ENCODE measurements at places on chromosomes 6 and 20.

DNA sequence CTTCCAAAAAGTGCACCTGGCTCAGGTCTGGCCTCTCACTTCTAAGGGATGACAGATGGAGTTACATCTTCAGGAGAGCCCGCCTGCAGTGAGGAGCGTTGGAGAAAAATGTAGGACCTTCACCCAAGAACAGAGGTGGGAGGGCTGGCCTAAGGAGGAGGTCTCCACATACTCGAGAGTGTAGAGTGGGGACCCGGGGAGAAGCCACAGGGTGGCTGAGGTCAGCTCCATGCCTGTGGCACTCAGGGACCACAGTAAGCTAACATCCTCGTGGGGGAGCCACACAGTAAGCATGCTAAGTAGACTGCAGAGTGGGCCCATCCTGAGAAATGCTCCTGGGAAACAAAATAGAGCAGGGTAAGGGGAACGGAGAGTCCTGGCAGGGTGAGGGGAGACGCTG lies 24.0 kb downstream of the AAR2 start:
- no peak for DNase-seq

DNA sequence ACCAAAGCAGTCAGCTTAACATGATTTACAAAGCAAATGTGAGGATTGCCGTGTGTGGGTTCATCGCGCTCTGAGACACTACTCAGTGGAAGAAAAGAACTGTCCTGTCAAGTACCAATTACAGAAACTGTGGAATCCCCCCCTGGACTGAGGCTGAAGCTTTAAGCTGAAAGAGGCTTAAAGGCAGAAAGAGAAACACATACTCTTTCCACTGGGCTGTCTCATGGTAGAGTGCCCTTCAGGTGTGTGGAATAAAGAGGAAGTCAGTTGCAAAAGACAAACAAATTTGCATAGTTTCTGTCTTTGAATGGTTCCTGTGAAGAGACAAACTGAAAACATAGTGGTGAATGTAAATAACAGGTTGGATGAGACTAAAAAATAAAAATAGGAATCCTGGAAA lies 560.4 kb upstream of the SYNCRIP start:
- DNase-seq, result no peak

- DNase-seq, result no peak
Observed at GRCh38 chr20:25055711-25056495, 2.0 kb downstream of the ACSS1 start.

DNA sequence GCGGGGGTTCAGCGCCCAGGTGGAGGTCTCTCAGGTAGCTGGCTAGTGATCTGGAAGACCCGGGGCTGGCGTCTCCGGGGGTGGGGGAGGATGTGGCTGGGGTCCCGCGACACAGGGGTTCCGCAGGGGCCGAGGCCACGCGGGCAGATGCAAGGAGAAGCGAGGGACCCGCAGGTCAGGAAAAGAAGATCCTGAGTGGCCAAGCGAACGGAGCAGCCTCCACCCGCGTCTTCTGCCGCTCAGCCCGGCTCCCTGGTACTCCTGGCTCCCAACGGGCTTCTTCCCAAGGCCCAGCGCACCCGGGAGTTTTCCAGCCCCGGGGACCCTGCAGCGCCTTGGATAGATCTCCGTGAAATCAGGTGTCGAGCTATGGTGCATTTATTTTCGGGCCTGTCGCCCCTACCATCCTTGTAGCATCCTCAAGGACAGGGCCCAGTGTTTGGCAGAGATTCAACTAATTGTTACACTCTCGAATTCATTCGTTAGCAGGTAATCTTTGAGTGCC lies 682 bp upstream of the CHD6 start:
- DNase-seq, result no peak

- no peak for DNase-seq
Observed at GRCh38 chr6:2931055-2931454, 27.9 kb upstream of the SERPINB9 start.

DNA sequence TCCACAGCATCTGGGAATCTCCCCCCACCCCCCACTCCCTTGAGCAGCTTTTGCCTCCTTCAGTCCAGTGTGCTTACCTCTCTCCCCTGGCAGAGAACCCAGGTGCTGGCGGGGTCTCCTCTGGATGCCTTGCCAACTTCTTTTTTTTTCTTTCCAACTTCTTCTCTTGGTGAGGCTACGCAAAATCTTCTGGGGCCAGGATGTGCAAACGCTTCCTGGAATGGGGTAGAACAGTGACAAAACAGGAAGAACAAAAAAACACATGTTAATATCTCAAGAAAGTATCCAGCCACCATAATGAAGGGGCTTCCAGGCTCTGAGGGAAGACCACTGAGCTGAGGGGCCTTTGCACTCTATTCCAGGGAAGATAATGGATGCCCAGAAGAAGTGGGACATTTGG lies 53.9 kb upstream of the DDR1 start:
- DNase-seq, result no peak

DNA sequence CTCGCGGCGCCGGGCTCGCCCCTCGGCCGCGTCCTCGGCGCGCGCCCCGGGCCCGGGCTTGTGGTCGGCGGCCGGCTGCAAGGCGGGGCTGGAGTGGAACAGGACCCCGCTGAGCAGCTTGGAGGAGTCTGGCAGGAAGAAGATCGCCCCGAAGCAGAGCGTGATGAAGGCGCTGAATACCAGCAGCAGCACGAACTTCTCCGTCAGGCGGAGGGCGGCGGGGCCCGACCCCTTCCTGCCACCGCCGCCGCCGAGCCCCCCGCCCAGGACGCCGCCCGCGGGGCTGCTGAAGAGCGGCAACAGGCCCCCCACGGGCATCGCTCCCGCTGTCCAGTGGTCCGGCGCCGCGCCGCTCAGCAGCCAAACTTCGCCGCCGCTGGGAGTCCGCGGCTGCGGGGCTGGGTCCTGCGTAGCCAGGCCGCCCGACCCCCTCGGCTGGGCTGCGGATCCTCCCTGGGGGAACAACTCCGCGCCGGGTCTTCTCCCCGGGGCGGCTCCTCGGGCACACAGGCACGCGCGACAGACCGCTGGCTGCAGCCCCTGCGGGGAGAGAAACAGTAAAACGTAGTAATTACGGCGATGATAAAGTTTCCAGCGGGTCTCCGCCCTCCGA lies 707 bp downstream of the MAN1A1 start:
- DNase-seq, result peak; percentile 49

DNA sequence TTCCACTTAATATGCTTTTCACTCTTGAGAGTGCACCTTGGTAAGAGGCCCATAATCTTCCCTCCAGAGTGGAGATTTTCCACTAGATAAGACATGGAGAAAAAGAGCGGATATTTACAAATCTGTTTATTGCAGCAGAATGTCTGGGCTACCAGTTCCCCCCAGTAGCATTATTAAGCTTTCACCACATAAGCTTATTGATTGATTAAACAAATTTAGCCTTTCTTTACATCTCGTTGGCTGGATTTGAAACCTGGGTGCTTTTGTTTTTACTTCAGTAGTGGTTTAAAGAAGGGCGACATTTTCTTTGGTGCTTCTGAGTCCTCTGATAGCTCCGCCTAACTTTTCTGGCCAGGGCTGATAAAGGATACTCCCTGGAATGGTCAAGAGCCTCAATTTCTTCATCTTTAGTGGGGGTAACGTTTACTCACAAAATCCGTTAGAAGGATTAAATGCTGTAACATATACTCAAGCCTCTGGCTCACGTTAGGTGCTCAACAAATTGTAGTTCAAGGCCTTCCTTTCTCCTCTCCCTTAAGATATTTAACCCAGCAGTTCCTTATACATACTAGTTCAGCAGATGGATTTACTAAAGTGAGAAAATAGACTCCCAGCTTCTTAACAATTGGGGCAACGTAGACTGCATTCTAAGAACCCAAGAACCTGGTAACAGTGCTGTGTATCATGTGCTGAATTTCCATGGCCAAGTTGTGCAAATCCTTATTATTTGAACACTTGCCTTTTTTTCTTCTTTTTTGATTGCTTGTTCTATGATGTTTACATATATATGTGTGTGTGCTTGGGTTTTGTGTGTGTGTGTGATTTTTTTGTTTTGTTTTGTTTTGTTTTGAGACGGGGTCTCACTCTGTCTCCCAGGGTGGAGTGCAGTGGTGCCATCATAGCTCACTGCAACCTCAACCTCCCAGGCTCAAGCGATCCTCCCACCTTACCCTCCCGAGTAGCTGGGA lies 91.4 kb downstream of the RREB1 start:
- no peak for DNase-seq

- DNase-seq, result no peak
Observed at GRCh38 chr20:60295214-60295613, 337.0 kb downstream of the CDH26 start.

DNA sequence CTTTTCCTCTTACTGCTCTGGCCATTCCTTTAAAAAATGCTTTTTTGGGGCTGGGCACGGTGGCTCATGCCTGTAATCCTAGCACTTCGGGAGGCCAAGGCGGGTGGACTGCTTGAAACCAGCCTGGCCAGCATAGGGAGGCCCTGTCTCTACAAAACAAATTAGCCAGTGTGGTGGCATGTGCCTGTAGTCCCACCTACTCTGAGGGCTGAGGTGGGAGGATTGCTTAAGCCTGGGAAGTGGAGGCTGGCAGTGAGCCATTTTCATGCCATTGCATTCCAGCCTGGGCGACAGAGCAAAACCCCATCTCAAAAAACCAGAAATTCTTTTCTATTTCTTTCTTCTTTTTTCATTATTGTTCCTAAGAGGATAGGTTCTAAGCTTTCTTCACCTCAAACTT lies 36.9 kb upstream of the RNF144B start:
- no peak for DNase-seq

- no peak for DNase-seq
Observed at GRCh38 chr6:93586306-93586705, 166.9 kb upstream of the EPHA7 start.

All from glutamatergic neuron (in vitro differentiated cells).